ENCODE measurements at places on chromosomes 6 and 20.

GRCh38 chr6:166046226-166046625, 121.4 kb downstream of the TBXT start:
- no peak for DNase-seq

DNA sequence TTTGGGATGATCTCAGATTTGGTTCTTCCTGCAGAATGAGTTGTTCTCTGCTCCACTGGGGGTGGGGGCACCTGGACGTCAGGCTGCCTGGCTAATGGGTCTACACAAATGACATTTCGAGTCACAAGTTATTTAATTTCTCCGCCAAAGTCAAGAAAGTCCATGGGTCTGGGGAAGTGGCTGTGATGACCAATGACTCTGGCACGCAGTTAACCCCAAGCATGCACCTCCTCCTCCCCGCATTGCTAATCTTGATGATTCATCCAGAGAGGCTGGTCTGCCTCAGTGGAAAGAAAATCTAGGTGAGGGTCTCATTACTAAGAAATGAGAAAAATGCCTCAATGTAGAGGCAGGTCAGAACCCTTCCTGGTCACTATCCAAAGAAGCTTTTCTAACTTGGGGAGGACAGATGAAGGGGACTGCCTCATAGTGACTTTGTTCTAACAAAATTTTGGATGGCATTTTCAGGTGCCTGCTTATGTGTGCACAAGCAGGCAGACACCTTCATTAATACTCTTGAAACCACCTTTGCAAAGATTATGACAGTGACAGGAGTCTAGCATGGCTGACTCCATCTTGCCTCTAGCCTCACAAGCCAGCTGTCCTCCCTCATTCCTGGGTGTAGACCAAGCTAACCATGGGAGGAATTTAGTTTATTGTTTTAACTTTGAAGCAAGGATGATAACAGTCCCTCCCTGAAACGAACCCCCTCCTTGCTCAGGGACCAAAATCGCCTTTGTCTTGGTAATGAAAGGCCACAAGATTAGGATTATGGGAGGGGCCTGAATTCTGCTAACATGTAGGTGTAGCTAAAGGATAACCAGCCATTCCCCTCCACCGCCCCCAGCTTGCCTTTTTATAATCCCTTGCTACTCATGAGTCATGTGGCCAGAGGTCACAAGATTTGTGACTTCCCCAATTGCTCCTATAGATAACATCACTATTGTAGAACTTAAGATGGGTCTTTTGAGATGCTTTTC, 98.6 kb upstream of the MRPS10 start:
- DNase-seq, result no peak

- no peak for DNase-seq
Observed at GRCh38 chr20:45036044-45036755, 64.7 kb downstream of the KCNS1 start.

DNA sequence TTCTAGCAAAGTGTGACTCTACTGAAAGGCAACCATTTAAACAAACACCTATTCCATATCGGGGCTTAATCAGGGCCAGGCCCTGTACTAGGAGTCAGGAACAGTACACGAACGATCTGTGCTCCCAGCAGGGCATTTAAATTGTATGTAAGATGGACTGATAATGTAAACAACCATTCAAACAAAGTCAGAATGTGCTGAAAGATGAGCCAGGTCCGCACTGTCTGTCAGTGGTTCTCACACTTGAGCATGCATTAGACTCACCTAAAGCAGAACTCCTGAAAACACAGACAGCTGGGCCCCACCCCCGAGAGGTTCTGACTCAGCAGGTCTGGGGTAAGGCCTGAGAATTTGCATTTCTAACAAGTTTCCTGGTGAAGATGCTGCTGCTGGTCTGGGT, 81.6 kb downstream of the PXDC1 start:
- DNase-seq, result no peak

- DNase-seq, result no peak
Observed at GRCh38 chr6:124792386-124792785, 169.9 kb upstream of the RNF217 start.

GRCh38 chr6:110689275-110689935, 125.9 kb downstream of the CDK19 start:
- no peak for DNase-seq

DNA sequence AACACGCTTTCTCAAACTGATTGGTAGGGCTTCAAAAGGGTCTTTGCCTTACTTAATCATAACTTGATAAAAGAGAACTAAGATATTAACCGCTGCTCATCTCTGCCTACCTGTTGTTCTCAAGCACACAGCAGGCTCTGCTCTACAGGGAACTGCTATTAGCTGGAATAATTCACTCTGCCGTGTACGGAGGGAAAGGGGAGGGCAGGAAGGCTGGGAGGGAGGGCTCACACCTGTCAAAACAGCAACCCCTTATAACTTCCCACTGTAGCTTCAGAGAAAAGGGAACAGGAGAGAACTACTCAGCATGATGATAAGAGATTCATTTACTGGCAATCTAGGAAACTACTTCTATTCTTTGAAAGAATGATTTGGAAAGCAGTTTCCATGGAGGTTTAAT, 75.1 kb downstream of the ZMYND8 start:
- DNase-seq, result no peak

DNA sequence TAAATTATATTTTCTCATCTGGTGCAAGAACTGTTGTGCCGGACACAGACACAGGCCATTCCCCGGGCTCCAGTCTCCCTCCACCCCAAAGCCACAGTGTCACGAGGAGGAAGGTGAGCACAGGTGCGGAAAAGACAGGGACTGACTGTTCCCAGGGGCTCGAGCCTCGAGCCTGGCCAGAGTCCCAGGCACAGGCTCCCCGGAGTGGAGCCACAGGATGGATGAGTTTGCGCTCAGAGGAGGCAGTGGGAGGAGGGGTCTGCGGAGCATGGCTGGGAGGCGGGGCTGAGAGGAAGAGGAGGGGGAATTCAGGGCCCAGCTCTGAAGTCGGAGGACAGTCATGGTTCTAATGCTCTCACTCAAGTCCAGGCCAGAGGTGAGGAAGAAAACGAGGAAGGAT, 284.8 kb downstream of the SMOC2 start:
- DNase-seq, result no peak

DNA sequence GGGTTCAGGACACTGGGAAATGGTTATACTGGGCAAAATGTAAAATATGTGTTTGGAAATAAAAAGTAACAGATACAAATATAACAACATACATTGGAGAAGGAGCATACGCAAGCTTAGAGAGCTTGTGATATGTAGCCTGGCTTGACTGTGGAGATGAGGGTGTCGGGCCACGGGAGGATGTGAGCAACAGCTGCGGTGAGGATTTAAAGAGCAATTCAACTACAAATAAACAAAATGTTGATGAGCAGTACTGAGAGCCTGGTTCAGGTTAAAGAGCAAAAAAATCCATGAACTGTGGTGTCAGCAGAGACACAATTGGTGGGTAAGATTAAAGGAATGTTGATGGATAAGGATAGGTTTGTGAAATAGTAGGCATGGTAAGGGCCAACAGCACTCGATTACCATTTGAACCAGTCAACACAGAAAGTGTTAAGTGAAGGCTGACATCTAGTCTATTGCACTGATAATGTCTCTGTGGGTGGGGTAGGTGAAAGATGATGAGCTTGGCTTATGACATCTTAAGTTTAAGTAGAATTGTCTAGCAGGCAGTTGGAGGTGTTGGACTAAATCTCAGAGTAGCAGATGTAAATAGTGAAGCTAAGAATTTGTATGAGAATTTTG, 723.2 kb downstream of the EPM2A start:
- DNase-seq, result no peak

DNA sequence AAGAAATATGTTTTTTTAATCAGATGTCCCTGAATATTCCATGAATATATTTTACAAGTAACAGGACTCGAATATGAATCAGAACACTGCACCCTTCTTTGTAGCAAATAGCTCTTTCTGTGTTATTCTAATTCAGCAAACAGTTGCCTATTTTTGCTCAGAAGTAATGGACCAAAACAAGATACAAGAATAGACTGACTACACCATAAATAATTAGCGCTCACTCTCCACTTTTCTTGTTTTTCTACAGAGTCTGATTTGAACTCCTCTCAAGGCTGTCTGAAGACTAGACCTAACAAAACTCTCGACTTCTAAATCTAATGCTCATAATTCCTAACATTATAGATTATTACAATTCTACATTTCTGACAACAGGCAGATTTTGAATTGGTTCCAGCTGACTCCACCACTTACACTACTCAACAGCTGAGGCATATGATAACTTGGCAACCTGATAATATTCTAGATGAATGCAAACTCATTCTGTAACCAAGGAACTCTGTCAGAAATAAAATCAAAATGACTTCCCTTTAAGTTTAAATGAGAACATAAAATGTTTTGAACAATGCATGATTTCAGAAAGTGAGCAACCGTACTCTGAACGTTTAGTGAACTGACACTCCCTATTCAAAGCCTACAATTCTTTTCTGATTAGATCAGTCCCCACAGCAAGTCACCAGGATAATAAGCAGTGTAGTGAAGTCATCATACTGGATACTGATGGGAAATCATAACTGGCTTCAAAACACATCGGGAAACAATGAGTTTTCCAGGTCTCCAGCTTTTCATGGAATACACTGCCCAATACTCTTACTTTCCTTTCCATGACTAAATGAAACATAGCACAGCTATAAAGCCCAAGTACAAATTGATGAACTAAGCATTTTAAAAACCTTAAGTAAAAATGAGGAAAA, 114.2 kb upstream of the BEND6 start:
- no peak for DNase-seq

- DNase-seq, result no peak
Observed at GRCh38 chr6:162385980-162386379, 341.6 kb downstream of the PRKN start.

- DNase-seq, result peak; percentile 47
Observed at GRCh38 chr20:41306061-41306727, 11.3 kb downstream of the ZHX3 start.

GRCh38 chr6:83202031-83202430, 8.9 kb downstream of the RWDD2A start:
- DNase-seq, result no peak

GRCh38 chr20:57577679-57578475, 17.0 kb downstream of the PCK1 start:
- no peak for DNase-seq

DNA sequence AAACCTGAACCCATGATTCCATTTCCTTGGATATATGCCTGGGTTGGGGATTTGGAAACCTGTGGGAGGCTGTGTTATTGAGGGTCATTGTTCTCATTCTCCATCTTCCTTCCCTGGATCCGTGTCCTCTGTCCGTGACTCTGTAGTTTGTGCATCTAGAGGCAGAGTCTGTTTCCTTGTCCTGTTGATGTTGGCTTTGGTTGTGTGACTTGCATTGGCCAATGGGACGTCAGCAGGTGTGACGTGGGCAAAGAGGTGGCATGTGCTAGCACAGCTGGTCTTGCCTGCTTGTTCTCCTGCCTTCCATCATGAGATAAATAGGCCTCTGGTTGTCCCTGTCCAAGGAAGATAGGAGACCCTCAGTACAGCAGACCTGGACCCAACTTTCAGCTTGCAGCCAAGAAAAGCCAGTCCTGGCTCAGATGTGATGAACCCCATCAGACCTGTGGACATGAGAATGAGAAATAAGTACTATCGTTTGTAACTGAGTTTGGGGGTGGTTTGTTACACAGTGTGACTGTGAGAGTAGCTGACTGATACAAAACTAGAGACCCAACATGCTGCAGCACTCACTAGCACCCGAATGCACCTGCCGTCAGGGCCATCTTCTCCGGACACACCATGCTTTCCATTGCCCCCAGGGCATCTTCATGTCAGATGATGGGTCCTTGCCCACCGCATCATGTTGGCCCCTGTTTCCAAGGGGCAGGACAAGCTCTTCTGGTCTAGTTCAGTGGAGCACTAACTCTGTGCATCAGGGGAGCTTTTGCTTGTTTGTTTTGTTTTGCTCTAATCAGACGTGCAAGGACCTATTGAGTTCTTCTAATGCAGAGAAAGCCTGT, 195.3 kb upstream of the SULF2 start:
- no peak for DNase-seq

DNA sequence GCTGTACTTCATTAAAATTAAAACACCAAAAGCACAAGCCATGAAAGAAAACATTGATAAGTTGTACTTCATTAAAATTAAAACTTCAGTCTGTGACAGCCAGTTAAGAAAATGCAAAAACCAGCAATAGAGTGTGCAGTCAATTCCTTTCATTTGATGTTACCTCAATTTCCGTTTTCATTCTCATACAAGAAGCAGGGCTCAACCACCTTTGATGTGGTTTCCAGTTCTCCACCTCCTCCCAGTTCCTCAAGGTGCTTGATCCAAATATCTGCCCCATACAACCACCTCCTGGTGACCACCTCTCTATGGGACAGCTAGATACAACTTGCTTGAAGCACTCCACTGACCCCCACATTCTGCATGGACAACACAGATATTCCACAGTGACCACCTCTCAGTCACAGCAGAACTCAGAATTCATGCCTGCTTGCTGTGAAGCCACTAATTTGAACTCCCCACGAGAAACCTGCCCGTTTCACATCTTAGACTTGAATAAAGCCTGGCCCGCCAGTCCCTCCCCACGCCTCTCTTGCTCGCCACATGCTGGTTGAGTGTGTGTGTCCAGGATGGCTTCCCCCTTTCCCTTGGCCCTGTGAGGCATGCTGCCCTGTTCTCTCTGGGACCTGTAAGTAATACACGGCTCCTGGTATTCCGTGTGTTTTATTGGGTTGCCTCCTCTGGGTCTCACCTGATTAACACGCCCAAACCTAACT, 66.1 kb downstream of the FAM50B start:
- peak; percentile 7 for DNase-seq

DNA sequence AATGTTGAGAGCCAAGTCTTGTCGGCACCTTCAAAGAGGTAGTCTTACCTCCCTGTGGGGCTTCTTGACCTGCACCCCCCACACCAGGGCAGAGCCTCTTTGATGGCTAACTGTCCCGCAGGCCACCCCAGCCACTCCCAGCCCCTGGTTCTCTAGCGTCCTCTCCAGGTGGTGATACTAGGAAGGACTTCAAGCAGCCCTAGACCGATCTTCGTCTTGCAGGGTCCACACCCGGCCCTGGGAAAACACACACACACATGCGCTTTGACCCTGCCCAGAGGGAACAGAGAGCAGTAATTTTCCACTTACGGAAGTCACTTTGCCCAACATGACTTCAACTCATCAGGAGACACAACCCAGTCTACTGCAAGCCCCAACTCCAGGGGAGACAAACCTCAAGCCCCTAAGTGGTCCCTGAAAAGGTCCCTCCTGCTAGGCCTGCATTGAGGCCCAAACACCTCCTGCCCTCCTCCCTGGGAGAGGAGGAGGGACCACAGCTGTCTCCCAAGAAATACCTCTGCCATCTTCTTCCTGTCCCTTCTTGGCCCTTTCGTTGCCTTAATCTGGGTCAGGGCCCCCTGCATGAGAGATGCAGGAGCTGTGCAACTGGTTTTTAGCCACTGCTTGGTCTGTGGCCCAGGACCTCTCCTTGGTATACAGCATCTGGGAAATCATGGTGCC, 2.9 kb upstream of the BPIFB1 start:
- DNase-seq, result no peak

DNA sequence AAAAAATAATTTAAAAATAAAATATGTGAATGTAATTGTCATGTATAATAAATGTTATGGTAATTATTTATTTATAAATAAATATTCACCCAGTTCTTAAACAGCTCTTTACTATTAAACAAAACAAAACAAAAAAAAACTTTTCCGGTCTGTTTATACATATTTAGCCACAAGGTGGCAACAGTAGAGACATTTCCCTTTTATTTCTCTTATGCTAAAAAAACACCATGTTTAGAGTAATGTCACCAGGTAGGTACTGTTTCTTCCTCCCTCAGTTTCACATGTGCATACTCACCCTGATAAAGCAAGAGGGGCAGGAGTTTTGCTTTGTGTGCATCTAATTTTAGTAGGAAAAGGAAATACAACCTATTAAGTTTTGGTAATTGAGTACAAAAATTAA, 610.4 kb upstream of the IMPG1 start:
- peak; percentile 16 for DNase-seq

- DNase-seq, result no peak
Observed at GRCh38 chr6:100493206-100493888, 28.6 kb upstream of the SIM1 start.
